ENCODE measurements at places on chromosomes 2 and 18.

- no peak for DNase-seq
Measured at GRCh38 chr18:23068011-23068410, 67.3 kb upstream of the CABLES1 start.

- no peak for DNase-seq
Measured at GRCh38 chr2:229713371-229714079, 830 bp downstream of the DNER start.

DNA sequence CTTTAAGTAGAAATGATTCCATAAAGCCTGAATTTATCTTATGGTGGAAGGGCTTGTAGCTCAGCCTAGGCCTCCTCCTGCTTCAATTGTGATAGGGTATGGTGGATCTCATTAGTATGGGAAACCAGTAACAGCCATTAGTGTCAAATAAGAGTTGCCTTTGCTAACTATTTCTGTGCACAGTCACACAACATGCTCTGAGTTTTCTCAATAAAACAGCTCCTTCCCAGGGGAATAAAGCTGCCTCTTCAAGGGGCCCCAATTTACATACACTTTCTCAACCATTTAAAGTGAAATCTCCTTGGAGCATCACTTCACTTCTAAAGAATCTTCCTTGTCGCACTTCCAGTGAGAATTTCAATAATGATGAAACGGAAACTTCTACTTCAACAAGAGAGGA lies 53.4 kb downstream of the KLF7 start:
- DNase-seq, result no peak

DNA sequence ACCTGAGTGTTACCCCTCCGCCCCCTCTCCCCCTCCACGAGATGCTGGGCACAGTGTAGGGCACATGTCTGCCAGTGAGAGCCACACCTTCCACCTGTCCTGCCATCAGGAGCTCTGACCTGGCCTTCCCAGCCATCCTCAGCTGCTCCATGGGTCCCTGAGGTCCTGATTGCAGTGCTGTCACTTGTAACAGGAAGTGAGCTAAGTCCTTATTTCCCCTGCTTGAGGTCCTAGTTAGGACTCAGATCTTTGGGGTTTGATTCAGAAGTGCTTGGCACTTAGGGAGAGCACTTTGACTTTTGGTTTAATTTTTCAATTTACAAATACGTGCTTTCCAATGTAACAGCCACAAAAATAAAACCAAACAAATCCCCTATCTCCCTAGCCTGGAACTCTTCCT lies 125.5 kb downstream of the WDSUB1 start:
- DNase-seq, result no peak

GRCh38 chr18:74996055-74996454 lies 212.9 kb downstream of the PTGR3 start:
- DNase-seq, result no peak

DNA sequence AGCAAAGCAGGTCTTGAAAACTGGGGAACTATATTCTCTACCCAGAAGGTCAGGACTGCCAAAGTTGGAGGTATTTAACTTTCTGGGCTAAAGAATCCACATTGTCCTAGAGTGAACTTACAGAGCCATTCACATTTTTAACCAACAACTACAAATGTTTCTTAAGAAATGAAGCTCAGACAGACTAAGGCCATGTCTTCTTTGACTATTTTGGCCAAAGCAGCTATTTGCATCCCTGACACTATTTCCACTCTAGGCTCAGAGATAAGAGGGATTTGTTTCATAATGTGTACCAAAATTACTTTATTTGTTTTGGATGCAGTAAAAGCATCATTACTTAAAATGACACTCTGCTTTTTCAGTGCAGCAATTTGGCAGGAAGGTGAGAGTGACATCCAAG lies 18.1 kb downstream of the PID1 start:
- DNase-seq, result no peak

Measured in fibroblast of skin of right quadriceps (primary cell).